ENCODE measurements at places on chromosomes 13 and 19.

GRCh38 chr13:83086088-83086487, 796.2 kb downstream of the SLITRK1 start:
- DNase-seq: no peak

- no peak for DNase-seq
Observed at GRCh38 chr19:16088351-16089009, 12.2 kb downstream of the TPM4 start.

DNA sequence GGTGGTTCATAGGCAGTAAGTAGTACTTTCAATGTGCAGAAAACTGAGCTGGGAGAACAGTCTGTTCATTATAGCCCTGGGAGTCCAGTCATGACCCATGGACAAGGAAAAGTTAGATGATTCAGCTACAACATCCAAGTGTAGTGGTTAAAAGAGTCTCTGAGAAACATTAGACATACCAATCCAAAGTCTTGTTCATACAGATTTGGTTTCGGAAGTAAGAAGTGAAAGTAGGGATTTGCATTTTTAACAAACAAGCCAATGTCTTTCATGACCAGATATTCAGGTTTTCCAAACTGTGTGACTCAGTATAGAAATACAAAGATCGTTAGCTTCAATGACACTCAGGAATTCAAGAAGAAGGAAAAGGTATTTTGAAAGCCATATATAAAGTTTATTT, 345.3 kb downstream of the SLITRK1 start:
- no peak for DNase-seq

GRCh38 chr13:49241296-49241695, 6.4 kb upstream of the CDADC1 start:
- no peak for DNase-seq

GRCh38 chr19:56091066-56091490, 30.0 kb downstream of the ZNF787 start:
- DNase-seq: no peak

GRCh38 chr13:28353679-28354078, 141.2 kb downstream of the FLT1 start:
- no peak for DNase-seq

GRCh38 chr13:38283346-38283745, 66.3 kb upstream of the UFM1 start:
- DNase-seq: no peak

DNA sequence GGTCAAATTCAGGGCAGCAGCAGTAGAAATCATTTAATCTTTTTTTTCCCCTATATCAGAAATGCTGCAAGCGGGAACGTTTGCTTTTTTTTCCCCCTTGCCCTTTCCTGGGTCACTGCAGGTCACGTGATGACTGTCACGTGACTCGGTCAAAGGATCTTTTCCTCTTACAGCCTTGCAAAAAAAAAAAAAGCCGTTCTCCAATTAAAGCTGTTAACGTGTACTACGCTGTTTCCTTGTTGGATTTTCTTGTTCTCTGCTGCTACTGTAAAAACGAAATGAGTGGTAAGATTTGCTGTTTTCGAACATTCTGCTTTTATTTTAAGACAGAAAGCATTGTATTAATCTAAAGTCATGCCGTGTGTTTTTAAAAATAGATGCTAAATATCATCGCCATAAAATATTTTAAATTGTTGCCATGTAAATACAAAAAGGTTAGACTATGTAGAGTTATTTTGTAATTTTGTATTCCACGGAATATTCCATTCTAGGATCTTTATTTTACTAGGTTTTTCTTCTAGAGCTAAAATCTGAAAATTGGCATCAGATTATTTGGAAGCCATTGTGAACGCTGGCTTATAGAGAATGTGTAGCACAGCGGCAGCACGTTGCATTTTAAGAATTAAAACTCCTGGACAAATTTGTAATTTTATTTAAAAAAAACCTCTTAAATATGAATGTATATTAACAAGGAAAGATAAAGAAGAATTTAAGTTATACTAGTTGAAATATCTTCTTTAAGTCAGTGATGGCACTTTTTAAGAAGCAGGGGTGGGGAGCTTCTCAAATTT, 109.8 kb upstream of the MLNR start:
- peak; percentile 35 for DNase-seq

DNA sequence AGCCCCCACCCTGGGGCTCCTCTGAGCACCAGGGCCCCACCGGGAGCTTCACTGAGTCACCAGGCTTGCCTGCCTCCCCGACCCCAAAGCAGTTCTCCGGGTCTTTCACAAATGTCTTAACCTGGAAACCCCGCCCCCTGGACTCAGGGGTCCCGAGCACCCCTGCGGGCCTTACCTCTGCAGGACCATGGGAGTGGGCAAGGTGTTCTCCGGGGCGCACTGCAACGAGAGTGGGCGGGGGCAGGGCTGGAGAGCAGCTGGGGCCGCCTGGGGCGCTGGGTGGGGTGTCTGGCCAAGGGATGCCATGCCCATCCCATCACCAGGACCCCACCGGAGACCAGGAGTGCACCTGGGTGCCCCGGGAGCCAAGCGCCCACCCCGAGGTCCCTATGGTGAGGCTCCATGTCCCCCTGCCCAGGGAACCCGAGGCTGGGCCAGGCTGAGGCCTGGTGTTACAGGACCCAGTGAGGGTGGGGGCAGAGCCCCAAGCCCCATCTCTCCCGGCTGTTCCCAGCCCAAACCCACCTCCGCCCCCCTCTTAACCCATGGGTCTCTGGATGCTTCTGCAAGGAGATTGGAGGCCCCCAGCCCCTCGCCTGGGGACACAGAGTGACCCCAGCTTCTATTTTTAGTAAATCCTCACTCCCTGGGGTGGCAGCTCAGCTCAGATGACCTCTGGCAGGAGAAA, 10.9 kb downstream of the MKNK2 start:
- no peak for DNase-seq

DNA sequence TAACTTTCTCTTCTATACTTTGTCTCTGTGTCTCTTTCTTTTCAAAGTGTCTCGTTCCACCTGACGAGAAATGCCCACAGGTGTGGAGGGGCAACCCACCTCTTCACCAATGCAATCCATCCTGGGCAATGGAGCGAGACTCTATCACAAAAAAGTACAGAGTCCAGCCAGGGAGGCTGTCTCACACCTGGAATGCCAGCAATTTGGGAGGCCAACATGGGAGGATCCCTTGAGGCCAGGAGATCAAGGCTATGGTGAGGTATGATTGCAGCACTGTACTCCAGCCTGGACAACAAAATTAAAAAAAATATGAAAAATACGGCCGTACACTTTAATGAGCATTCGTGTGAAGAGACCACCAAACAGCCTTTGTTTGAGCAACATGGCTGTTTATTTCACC, 2.8 kb upstream of the ZNF600 start:
- no peak for DNase-seq

DNA sequence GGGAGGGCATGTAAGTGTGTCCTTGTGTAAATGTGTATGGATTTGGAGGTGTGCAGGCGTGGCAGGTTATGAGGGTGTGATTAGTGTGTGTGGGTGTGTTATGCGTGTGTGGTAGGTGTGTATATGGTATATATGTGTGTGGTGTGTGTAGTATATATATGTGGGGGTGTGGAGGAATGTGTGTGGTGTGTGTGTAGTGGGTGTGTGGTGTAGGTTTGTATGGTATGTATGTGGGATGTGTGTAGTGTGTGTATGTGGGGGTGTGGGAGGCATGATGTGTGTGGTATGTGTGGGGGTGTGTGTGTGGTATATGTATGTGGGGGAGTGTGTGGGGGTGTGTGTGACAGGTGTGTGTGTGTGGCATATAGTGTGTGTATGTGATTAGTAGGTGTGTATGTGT, 104.2 kb downstream of the SLC7A1 start:
- DNase-seq: no peak

GRCh38 chr13:51015973-51016372, 95.1 kb downstream of the C13orf42 start:
- no peak for DNase-seq

DNA sequence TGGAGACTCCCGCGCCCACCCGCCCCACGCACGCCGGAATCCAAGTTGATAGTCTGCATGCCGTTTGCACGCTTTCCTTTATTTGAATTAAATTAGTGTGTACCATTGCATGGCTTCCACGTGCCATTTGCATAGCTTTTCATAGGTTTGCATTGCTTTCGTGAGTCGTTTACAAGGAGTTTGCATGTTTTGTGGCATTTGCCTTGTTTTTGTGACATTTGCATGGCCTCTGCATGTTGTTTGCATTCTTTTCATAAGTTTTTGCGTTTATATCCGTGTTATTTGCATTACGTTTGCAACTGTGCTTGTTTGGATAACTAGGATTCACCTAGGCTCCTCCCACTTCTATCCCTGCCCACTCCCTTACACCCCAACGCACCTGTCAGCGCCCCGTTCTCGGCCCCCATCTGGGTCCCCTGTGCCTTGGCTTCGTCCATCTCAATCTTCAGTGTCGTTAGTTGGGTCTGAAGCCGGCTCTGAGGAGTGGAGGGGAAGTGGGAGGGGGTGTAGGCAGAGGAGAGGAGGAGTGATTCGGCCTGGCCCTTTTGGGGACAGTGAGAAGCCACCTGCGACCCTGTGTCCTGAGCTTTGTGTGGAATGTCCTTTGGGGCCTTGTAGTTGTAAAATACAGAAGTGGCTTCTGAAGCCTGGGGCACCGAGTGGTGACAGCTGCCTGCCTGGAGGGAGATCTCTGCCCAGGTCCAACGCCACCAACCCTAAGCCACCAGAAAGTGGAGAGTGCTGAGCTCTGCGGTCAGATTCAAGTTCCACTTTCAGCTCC, 2.4 kb downstream of the CCDC194 start:
- DNase-seq: no peak

- DNase-seq: no peak
Observed at GRCh38 chr13:114105521-114106225, 26.8 kb downstream of the RASA3 start.

DNA sequence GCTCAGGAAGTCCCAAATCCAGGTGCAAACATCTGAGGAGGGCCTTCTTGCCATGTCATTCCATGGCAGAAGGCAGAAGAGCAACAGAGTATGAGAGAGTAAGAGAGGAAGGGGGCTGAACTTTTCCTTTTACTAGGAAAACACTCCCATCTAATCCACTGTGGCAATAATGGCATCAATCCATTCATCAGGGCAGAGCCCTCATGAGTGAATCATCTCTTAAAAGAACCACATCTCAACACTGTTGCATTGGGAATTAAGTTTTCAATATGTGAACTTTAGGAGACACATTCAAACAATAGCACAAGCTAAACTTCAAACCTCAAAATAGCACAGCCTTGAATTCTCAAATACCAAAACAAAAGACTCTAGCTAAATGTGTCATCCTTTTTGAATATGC, 264.5 kb downstream of the KCTD12 start:
- no peak for DNase-seq

DNA sequence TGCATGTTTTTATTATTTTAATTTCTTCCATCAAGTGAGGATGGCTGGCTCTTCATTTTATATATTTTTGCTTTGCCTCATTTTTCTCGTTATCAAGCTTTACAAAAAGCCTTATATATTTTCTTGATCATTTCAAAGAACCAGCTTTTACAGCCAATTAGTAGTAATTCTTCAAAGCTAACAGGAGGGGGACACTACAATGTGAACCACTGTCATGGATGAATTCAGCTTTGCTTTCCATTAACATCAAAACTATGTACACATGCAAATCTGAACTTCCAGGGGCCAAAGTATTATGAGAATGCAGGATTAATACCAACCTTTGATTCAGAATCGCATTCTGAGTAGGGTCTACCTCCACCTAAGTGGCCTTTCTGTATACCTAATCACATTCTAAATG, 11.1 kb downstream of the UQCRFS1 start:
- DNase-seq: no peak

- no peak for DNase-seq
Observed at GRCh38 chr13:113383089-113383488, 19.2 kb upstream of the GRTP1 start.

DNA sequence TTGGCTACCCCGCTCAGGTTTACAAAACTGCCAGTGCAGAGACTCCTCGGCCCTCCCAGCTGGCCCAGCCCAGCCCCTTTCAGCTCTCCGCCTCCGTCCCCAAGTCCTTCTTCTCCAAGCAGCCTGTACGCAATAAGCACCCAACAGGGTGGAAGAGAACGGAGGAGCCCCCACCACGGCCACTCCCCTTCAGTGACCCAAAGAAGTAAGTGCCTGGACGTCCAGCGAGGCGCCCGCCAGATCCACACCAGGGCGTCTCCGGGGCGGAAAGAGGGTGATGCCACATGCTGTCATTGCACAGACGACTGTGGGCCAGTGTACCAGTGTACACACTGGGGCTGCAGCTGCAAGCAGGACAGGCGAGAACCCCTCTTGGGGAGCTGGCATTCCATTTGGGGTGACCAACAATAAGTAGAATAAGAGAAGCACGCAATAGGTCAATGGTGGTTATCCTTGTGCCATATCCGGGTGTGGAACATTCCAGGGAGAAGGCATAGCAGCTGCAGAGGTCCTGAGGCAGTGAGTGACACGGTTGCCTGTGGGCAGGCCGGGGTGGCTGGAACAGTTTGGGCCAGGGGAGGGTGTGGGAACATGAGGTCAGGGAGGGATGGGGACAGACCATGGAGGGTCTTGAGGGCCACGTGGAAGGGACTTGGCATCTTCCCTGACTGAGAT, 41.3 kb downstream of the DPF1 start:
- DNase-seq: no peak

- no peak for DNase-seq
Observed at GRCh38 chr19:50224986-50225747, 21.7 kb downstream of the MYH14 start.

Measured in central memory CD8-positive, alpha-beta T cell (primary cell).